ENCODE measurements at places on chromosomes 12 and 14.

DNA sequence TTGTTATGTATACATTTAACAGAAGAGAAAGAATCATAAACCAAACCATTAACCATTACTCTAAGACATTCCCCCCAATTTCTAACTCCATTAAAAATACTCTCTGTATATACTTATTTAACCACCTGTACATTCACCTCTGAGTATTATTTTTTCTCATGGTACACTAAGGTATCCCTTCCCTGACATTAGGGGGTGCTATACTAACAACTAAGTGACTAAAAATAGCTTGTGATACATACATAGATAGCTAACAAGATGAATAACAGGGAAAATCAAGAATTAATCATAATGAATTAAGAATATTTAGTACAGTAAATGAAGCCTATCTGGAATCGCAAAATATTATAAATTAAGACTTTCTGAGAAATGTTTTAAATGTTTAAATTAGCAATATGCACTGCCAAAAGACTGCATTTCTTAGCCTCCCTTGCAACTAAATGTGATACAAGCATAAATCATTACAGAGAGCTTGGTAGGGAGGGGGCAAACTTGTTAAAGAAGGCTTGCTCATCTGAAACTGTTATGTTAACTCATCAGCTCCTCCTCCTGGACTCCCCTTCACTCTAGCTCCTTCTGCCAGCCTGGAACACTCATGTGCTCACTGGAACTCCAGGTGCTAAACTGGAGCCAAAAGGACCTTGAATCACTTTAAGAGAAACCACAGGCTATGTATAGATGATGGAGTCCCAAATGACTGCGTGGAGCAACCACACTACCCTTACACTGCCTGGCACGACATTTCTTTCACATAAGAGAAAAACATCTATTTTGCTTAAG is 14.9 kb downstream of the C2CD5 start:
- H3K36me3 ChIP-seq = no peaks in the 10 kb centered on the region
- H3K27me3 ChIP-seq = no peaks in the 10 kb centered on the region
- no peaks in the 10 kb centered on the region for H3K4me1 ChIP-seq
- H3K4me3 ChIP-seq = no peak overlapping the region

- H3K27me3 ChIP-seq = no peaks in the 10 kb centered on the region
- no peak overlapping the region for H3K4me3 ChIP-seq
- no peaks in the 10 kb centered on the region for H3K4me1 ChIP-seq
- no peaks in the 10 kb centered on the region for H3K36me3 ChIP-seq
Observed at GRCh38 chr12:126361804-126362203, 1296.6 kb downstream of the AACS start.

DNA sequence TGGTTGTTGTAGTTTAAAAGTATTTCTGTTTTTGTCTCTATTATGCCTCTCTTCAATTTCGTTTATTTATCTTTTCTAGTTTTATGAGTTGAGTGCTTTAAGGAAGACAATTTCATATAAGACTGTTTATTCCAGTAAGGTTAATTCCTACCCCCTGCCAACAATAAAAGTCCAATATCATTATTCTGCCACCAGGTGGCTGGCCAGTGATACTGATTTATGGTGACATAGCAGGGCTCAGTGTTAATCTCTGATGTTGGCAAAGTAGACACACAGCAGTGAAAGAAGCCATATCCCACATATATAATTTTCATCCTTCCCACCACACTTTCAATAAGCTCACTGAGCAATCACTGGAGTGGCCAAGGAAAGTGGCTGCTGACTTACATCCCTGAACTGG is 69.0 kb upstream of the BMP4 start:
- H3K27ac ChIP-seq = no peak overlapping the region
- H3K4me1 ChIP-seq = no peaks in the 10 kb centered on the region
- H3K27me3 ChIP-seq = no peaks in the 10 kb centered on the region
- no peak overlapping the region for H3K4me3 ChIP-seq

GRCh38 chr12:98998697-98999299 is 353.7 kb downstream of the APAF1 start:
- no peak overlapping the region for H3K27ac ChIP-seq
- no peaks in the 10 kb centered on the region for H3K36me3 ChIP-seq
- H3K4me3 ChIP-seq = no peak overlapping the region
- DNase-seq = peak; percentile 61
- H3K27me3 ChIP-seq = peaks cover 3% of the 10 kb centered on the region

DNA sequence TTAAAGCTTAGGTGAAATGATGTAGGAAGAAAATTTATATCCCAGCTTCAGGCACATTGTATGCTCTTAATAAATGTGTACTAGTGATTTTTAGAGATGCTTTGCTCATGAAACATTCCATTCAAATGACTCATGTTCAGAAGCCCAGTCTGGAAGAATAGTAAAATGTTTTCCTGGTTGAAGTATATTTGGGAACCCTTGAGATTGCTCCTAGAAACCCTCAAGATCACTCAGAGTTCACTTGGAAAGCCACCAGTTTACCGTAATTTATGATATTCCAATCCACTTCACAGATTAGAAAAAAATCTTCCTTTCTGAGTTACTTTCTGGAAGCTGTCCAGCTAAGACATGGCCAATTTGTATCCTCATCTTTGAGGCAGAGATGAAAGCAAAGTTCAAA is 186.4 kb downstream of the SYT10 start:
- H3K4me3 ChIP-seq = no peak overlapping the region
- no peak overlapping the region for H3K27ac ChIP-seq
- no peaks in the 10 kb centered on the region for H3K4me1 ChIP-seq

GRCh38 chr14:87967496-87967895 is 25.5 kb downstream of the GALC start:
- H3K4me1 ChIP-seq = no peaks in the 10 kb centered on the region
- H3K27ac ChIP-seq = no peak overlapping the region
- H3K4me3 ChIP-seq = no peak overlapping the region
- peaks cover 3% of the 10 kb centered on the region for H3K36me3 ChIP-seq

- peaks cover 13% of the 10 kb centered on the region for H3K4me1 ChIP-seq
- no peak for DNase-seq
- H3K36me3 ChIP-seq = no peaks in the 10 kb centered on the region
- no peak overlapping the region for H3K27ac ChIP-seq
- H3K4me3 ChIP-seq = no peak overlapping the region
Observed at GRCh38 chr14:36238666-36239363, 62.3 kb upstream of the PTCSC3 start.
